ENCODE measurements at places on chromosomes 5 and 9.

GRCh38 chr5:96483878-96484277 lies 50.8 kb upstream of the PCSK1 start:
- no peak for DNase-seq

DNA sequence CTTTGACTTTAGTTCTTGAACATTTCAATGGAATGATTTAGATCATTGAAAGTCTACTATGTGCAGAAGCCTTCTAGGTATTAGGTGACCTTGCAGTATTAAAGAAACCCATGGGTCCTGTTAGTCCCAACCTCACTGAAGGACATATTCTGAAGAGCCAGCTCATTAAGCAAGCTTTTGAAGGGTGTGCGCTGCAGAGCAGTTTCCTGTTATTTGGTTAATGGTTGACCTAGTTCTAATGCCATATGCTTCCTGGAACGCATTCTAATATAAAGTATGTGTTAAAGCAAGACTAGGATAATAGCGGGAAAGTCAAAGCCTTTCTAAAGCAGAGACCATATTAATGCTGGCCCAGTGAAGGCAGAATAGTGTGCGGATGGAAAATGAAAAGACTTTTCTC lies 20.1 kb downstream of the ZNF462 start:
- DNase-seq: no peak

GRCh38 chr9:31702957-31703356 lies 681.5 kb upstream of the ACO1 start:
- no peak for DNase-seq

GRCh38 chr9:126523611-126524111 lies 90.1 kb upstream of the LMX1B start:
- DNase-seq: no peak

GRCh38 chr9:5510360-5510931 lies at the start of gene PDCD1LG2:
Gene PDCD1LG2 (plus strand): TSS chr9:5510531. CDS start chr9:5522547, 12,016 bp downstream.
- DNase-seq: no peak

GRCh38 chr5:17269201-17269600 lies 51.8 kb downstream of the BASP1 start:
- no peak for DNase-seq

- DNase-seq: no peak
These were observed 647.8 kb downstream of the TAF11L14 start for GRCh38 chr5:18281947-18282581.

DNA sequence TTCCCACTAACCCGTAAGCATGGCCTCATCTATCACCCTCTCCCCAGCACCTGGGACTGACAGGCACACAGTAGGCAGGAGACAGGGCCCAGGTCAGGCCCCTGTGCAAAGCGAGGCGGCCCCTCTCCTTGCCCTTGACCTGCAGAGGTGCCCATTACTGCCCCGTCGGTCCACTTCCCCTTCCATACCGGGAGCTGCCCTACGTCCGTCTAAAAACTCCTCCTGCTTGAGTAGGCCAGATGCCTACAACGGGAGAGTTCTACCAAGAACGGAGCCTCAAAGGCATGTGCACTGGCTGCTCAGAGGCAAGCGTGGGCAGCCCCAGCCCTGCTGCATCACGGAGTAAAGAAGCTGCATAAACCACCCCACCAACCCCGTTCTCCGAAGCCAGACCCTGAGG lies 4.6 kb upstream of the DPH7 start:
- DNase-seq: no peak

- DNase-seq: no peak
These were observed 201.8 kb upstream of the ZNF608 start for GRCh38 chr5:124948062-124948753.

- DNase-seq: no peak
These were observed 71.5 kb downstream of the FBN2 start for GRCh38 chr5:128466554-128466953.

DNA sequence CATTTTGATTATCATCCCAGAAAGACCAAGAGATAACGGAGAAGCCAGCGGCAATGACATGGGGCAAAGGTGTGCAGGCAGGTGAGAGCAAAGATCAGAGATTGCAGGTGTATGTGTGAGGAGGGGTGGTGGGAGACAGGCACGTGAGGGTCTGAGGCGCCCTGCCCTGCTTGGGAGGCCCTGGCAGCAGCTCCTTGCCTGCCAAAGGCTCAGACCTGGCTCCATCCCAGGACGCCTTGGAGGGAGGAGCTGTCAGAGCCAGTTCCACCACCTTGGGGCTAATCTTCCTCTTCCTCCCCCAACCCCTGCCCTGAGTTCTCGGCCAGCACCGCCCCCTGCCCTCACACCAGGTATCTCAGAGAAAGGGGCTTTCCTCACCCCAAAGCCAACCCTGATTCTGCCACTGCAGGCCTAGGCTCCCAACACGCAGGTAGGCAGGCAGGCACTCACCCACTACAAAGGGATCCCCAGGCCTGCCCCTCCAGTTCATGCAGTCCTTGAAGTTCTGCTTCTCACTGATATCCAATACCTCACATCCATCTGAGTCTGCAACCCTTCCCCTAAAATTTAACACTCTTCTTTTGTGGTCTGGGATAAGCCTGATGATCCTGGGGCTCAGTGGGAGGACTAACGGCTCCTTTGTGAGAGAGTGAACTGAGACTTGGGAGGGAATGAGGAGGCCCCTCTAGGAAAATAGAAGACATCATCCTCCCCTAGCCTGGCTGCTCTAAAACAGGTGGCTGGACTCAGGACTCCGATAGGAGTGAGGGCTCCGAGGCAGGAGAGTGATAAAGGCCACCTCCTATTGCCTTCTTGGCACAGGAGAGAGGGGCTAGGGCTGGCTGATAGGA lies 1.8 kb downstream of the AQP3 start:
- DNase-seq: no peak

DNA sequence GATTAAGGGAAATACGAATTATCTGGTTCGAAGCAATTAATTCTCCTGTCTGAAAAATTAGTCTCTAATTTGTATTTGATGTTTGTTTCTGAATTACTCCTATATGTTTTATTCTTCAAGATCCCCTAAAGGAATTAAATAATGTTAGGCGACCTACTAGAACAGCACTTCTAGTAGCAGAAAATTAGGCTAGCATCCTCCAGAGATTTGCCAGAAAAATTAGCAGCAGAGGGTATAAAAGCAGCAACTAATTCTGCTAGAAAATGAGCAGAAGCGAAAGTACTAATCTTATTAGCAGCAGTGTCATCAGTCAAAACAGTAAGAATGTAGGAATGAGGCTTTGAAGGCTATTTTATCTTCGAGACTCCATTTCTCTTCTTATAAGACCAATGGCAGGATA lies 114.3 kb upstream of the PJA2 start:
- no peak for DNase-seq

DNA sequence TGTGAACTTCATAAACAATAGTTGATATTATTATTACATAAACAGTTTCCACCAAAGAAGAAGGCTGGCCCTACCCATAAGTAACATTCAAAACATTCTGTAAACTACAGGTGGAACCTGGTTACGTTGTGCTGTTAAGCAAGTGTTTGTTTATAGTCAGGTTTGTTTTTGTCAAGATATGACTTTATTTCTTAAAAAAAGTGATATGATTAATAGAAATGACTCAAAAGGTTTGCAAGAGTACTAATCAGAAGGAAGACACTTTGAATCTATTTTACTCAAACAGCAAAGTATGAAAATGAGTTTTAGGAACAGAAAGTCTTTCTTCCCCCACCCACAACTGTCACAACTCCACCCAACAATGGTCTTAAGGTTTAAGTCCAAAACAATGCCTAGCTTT lies 220.8 kb downstream of the PLK2 start:
- no peak for DNase-seq

GRCh38 chr5:102700120-102700831 lies 54.8 kb upstream of the PAM start:
- no peak for DNase-seq

GRCh38 chr5:167773668-167774301 lies 517.7 kb upstream of the WWC1 start:
- DNase-seq: no peak

DNA sequence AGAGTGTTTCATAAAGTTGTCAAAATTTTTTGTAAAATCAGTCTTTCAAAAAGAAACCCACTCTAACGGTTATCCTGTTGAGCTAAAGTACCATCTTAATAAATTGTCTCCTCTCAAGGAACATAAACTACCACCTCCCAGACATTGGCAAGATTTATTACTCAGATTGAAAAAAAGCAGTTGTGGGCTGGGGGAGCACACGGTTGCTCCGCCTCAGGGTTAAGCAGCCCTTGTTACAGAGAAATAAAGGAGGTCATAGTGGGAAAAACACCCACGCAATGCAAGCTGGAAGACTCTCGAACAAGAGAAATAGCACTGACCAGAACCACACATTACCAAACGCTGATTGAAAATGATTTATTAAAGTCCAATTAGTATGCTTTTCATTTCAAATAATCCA lies 165.3 kb downstream of the LPAR1 start:
- no peak for DNase-seq

DNA sequence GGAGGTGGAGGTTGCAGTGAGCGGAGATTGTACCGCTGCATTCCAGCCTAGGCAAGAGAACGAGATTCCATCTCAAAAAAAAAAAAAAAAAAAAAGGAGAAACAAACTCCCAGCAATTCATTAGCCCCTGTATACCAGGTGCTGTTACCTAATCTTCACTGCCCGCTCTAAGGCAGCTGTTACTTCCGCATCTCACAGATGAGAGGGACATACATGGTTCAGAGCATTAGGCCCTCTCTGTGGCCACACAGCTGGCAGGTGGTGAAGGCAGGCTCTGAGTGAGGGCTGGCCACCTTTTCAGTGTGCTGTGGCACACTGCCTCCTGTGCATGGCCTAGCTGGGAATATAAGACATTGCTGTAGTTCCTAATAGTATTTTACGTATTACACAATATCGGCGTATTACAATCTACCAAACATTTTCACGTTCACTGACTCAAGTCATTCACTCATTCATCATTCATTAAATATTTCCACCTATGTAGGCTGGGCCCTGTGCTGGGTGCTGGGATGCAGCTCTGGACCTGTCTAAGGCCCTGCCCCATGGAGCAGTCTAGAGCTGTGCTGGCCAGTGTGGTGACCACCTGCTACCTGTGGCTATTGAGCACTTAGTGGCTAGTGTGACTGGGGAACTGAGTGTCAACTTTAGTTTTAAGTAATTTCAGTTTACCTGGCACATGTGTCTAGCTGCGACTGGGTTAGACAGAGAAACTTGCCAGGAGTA lies 35.8 kb downstream of the RGS3 start:
- no peak for DNase-seq

DNA sequence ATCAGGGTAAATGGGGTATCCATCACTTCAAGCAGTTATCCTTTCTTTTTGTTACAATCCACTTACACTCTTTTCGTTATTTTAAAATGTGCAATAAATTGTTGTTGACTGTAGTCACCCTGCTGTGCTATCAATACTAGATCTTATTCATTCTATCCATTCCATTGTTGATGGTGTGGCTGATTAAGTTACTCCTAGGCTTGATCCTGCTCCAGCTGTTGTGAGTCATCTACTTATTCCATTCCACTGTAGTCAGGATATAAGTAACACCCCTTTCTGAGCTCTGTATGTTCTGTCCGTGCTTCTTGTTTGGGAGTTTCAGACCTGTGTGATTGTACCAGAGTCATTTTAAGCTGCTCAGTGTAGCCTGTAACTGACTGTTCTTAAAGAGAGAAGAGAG lies 122.5 kb upstream of the RUSC2 start:
- DNase-seq: peak; percentile 95

GRCh38 chr9:77427256-77427927 lies 220.7 kb downstream of the GNA14 start:
- no peak for DNase-seq

- no peak for DNase-seq
These were observed 46.9 kb downstream of the C9orf50 start for GRCh38 chr9:129573977-129574376.

GRCh38 chr9:114521846-114522245 lies 16.6 kb upstream of the WHRN start:
- peak; percentile 46 for DNase-seq

DNA sequence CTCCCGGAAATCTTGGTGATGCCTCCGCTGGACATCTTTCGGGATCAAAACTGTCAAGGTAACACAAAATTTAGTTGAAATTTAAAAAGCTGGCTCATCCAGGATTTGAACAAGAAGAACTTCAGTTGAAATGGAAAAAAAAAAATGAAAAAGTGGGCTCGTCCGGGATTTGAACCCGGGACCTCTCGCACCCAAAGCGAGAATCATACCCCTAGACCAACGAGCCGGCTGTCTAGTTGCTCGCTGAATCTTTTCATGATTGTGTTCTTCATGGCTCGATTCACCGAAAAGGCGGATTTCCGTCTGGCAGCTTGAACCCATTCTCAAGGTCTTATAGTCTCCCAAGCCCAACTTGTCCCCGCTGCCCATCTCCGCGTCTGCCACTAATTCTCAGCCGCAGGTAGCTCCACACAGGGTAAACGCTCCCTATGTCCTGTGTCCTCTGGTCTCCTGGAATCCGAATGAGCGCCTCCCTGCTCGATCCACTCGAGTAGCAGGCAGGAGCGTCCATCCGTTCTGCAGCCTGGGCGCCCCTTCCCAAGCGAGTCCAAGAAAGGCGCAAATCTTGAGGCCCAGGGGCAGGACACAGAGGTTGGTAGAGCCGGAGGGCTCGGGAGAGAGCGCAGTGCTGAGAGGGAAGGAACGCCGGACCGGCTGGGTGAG lies 16.2 kb downstream of the TRIM7 start:
- DNase-seq: peak; percentile 51

DNA sequence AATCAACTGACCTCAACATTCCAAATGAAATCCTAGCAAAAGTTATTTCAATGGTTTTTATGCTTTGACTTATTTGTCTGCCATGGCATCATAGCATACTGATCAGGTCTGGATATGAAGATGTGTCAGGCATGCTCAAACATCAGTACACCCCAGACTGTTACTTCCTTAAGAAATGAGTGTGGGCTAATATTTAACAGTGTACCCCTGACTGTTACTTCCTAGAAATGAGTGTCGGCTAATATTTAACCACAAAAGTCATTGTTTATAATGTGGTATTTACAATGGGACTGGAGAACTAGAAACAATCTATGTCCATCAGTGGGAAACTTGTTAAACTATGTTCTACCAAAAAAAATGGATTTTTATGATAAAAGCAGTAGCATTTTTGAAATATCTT lies 38.1 kb upstream of the HNRNPA0 start:
- DNase-seq: no peak

DNA sequence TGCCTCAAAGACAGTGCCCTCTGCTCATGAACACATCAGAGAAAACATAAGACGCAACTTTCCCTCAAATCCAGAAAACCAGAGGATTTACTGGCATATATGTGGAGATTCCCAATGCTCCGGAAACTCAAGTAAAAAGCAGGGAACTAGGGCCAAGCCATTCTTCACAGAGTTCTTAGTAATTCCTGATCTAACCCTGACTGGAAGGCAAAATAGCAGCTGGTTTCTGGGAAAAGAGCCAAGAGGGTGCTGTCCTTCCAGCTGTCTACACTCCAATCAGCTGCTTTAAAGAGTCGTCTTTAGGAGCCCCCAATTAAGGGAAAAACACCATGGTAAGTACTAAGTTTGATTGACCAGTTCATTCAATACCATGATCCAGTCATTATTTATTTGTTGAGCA lies 49.6 kb downstream of the GNA14 start:
- DNase-seq: no peak

GRCh38 chr5:146565764-146566367 lies 49.9 kb upstream of the GPR151 start:
- DNase-seq: peak; percentile 48

GRCh38 chr5:18395126-18396110 lies 761.2 kb downstream of the TAF11L14 start:
- no peak for DNase-seq

Data from HS-27A (cell line).